ENCODE measurements at places on chromosomes 7 and 10.

DNA sequence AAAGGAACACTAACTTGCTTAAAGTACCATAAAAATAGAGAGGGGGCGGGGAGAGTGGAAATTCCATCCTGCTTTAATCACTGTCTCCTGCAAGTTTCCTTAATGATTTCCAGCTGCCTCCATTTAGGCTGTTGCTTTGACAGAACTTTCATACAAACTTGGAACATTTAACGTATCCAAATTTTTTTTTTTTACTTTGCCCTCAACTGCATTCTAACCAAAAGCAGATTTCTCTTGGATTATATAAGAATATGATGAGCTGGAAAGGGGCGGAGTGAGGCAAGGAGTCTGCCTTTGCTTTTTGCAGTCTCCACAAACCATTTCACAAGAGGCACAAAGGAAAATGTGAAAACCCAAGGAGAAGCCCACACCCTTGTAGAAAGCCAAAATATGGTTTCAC is 46.6 kb upstream of the COL1A2 start:
- DNase-seq, result no peak

- no peak for DNase-seq
These were observed 296.1 kb upstream of the SEMA3A start for GRCh38 chr7:84490661-84491060.

DNA sequence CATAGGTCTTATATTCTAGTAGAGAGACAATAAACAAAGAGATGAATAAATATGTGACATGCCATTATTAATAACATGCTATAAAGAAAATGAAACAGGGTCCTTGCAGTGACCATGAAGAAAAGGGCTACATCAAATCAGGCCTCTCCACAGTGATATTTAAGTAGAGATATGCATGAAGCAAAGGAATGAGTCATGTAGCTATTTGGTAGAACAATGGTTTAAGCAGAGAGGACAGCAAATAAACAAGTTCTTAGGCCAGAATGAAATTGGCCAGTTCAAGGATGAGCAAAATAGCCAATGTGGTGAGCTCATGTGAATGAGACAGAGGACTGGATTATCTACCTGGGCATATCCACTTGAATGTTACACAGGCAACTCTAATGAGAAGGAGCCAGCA is 172.2 kb upstream of the FERD3L start:
- DNase-seq, result no peak

DNA sequence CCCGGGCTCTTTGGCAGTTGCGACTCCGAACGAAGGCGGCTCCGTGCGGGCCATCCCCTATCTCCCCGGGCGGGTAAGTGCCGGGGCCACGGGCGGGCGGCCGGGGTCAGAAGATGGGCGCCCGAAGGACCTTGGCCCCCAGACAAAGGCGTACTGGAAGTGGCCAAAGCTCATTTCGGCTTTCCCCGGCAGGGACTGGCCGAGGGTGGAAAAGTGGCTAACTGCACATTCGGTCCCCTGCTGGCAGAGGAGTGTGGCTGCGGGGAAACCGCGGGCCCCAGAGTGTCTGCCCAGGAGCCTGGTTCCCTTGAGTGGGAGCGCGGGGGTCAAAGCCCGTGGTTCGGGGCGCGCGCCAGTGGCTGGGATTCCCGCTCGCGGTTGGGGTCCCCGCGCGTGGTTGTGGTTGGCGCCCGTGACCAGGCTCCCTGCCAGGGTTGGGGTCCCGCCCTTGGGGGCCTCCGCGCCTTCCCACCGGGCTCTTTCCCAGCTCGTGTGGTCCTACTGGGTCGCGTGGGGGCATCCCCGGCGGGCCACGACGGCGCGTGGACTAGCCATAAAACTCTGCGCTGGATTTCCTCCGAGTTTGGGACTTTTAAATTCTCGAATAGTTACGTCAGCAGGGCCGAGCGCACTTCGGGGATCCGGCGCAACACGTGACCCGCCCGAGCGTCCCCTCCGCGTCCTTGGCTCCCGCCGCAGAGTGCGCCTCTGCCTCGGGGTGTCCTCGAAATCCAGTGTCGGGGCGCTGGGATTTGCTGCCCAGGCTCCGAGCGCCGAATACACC is 124.4 kb downstream of the TACC2 start:
- DNase-seq, result no peak

GRCh38 chr7:87600130-87601124 is at the start of gene ABCB1:
Gene ABCB1, minus strand, starts transcription at chr7:87600884. Its CDS starts 700 bp downstream, at chr7:87600184.
- peak; percentile 38 for DNase-seq

- no peak for DNase-seq
These were observed 1.1 kb upstream of the AKR1B1 start for GRCh38 chr7:134459981-134460380.

GRCh38 chr7:122166740-122167139 is 22.7 kb upstream of the AASS start:
- DNase-seq, result no peak

DNA sequence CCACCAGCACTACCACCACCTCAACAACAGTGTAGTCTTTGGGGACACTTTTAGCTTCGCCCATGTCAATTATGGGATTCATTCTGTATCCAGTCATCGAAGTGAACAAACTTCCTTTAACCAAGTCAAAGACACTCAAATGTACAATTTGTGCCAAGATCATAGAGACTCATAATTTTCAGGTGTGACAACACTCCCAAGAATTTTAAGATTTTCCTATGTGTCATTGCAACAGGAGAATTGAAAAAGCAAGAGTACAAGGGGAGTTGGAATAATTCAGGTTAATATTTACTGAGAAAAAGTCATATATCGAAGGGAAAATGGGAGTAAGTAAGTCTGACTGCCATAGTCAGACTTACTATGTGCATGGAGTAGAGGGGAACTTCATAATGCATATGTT is 26.2 kb downstream of the PON1 start:
- no peak for DNase-seq

All from putamen (tissue), 1 donor.